Tibial nerve (tissue), 4 donors: ENCODE measurements at places on chromosomes 2 and 18. TPM values are rescaled to one million over a fixed set of nuclear protein-coding genes. Genes with fewer than 3 reads are reported as not detected.

- H3K36me3 ChIP-seq, result no peaks in the 10 kb centered on the region
- H3K4me3 ChIP-seq, result no peak overlapping the region
- no peaks in the 10 kb centered on the region for H3K27me3 ChIP-seq
- DNase-seq, result no peak
These were observed 111.3 kb upstream of the TLK1 start for GRCh38 chr2:171271971-171272436.

GRCh38 chr2:99278793-99279291 is 22.2 kb downstream of the LYG1 start:
- H3K27ac ChIP-seq, result peak overlapping the region; percentile 39
- no peaks in the 10 kb centered on the region for H3K27me3 ChIP-seq
- no peaks in the 10 kb centered on the region for H3K4me1 ChIP-seq
- no peak overlapping the region for H3K4me3 ChIP-seq

GRCh38 chr2:128736689-128737545 is 418.2 kb upstream of the HS6ST1 start:
- peak overlapping the region; percentile 24 for H3K4me3 ChIP-seq
- H3K4me1 ChIP-seq, result peaks cover 13% of the 10 kb centered on the region
- peak; percentile 77 for DNase-seq
- no peak overlapping the region for H3K27ac ChIP-seq

DNA sequence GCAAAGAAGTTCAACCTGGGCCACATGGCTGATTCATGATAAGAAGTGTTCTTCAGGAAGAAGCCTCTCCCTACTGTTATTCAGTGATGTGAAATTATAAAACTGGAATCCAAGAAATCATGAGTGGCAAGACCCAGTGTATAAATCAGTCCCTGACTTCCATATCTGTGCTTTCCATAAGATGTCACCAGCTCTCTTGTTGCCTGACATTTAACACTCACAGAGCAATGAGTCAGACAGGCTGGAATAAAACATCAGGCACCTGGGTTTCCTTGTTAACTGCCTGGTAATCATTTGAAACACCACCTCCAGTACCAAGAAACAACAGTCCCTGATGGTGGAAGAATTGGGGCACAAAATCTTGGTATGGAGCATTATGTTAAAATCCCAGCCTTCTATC is 76.1 kb downstream of the SCG2 start:
- H3K27me3 ChIP-seq, result no peaks in the 10 kb centered on the region
- peaks cover 3% of the 10 kb centered on the region for H3K4me1 ChIP-seq
- no peak overlapping the region for H3K27ac ChIP-seq
- DNase-seq, result no peak
- no peaks in the 10 kb centered on the region for H3K36me3 ChIP-seq
- H3K4me3 ChIP-seq, result no peak overlapping the region

- no peaks in the 10 kb centered on the region for H3K36me3 ChIP-seq
- no peaks in the 10 kb centered on the region for H3K27me3 ChIP-seq
- H3K27ac ChIP-seq, result no peak overlapping the region
- no peaks in the 10 kb centered on the region for H3K4me1 ChIP-seq
These were observed 98.6 kb downstream of the SLC4A10 start for GRCh38 chr2:161722547-161723503.

- H3K27ac ChIP-seq, result no peak overlapping the region
- H3K4me3 ChIP-seq, result no peak overlapping the region
- DNase-seq, result no peak
- H3K4me1 ChIP-seq, result no peaks in the 10 kb centered on the region
- H3K27me3 ChIP-seq, result no peaks in the 10 kb centered on the region
These were observed 293.2 kb upstream of the EPAS1 start for GRCh38 chr2:46003903-46004473.

The MPP4 gene
- total RNA-seq, result 0.60 TPM

The FRZB gene
- 11.8 TPM for total RNA-seq

The PID1 gene
- 41.1 TPM for total RNA-seq
